ENCODE measurements at places on chromosomes 4 and X.

DNA sequence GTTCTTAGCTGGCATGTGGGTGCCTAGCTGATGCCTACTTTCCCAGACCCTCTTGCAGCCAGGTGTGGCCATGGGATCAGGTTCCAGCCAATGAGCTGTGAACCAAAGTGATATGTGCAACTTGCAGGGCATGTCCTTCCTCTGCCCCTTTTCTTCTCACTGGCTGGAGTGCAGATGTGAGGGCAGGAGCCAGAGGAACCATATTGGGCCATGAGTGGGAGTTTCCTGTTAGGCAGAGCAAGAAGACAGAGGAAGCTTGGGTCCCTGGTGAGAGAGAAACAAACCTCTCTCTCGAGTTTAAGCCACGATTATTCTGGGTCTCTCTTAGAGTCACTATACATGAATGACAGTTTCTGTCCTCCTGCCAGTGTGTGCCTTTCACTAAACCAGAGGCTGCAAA is 120.4 kb upstream of the STX18 start:
- DNase-seq, result no peak

DNA sequence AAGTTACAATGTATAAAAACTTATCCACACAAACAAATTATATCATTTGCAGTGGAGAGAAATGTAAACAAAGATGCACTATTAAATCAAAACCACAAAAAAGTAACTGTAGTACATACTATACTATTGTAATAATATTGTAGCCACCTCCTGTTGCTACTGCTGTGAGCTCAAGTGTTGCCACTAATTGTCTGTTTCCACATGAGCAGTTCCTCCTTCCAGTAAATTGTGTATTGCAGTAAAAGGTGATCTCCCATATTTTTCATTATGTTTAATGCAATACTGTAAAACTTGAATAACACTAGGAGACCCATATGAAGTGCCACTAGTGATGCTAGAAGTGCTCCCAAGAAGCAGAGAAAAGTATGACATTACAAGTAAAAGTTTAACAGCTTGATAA is 11.7 kb downstream of the LIN54 start:
- DNase-seq, result no peak

DNA sequence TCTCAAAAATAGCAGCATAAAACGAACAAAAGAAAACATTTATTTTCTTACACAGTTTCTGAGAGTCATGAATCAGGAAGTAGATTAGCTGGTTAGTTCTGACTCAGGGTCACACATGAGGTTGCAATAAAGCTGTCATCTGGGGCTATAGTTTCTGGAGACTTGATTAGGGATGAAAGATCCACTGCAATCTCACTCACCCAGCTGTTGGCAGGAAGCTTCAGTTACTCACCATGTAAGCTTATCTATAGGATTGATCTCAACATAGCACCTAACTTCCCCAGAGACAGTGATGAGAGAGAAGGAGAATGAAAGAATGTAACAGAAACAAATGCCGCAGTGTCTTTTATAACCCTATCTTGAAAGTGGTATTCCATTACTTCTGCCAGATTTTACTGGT is 435.5 kb downstream of the GABRG1 start:
- no peak for DNase-seq

DNA sequence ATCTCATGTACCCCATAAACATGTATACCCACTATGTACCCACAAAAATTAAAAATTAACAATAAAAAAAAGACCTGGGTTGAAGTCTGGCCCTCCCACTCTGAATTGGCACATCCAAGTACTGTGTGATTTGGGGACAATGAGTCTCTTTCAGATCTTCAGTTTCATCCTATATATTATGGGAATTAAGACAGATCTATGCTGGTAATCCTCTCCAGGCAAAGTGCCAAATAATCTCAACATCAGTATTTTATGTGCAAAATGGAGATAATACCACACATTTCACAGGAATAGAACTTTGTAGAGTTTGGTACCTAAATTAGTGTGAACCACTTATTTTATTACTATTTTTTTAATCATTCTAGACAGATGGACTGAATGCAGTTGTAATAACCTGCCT is 11.0 kb upstream of the SCD5 start:
- DNase-seq, result no peak

- no peak for DNase-seq
Measured at GRCh38 chrX:78618987-78619386, 40.1 kb downstream of the RTL3 start.

- peak; percentile 2 for DNase-seq
Measured at GRCh38 chrX:105211066-105211575, 9.4 kb downstream of the TEX13A start.

- peak; percentile 40 for DNase-seq
Measured at GRCh38 chrX:68692651-68693050, 45.2 kb downstream of the STARD8 start.

DNA sequence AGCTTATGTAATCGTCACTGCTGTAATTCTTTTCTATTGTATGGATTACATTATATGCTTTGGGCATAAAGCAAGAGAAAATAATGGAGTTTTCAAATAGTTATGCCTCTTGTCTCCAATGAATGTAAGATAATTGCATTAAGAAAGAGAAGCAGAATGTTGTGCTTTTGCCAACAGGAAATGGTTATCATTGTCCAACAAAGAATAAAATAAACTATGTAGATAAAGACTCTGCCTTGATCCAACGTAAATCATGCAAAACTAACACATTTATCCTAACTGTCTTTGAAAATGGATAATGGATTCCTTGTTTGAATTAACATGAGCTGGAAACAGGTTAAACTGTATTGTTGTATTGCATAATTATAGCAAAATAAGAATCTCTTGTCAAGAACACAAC is 1709.0 kb downstream of the PCDH7 start:
- DNase-seq, result no peak

Data from fibroblast of mammary gland (primary cell).